ENCODE measurements at places on chromosomes 3 and 15.

DNA sequence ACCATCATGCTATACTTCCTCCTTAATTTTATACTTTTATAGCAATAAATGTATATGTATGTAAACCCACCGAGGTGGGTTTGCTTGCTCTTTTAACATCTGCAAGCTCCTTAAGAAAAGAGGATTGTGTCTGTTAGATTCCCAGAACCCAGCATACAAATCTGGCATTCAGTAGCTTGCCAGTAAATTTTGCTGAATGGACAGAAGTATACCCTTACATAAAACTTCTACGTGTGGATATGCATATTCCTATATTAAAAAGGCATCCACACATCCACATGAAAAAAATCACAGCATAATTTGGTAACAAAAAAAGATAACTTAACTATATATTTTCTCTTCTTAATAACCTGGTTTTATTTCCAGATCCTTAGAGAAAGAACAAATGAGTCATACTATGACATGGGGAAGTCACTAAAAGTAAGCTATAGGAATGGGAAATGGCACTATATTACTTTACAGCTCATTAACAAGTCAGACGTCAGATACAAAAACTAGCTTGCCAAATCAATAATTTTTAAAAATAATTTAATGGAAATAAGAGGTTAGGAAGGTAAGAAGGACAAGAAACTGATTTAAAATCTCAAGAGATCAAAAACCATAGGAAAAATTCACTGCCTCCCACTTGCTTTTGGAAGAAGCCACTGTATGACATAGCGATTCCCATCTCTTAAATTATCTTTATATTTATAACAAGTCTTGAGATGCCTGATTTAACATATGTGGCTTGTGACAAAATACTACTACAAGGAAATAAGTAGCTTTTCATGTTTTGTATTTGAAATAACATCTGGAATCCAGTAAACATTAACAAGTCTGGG is 68.7 kb downstream of the SUMF1 start:
- DNase-seq, result no peak

- no peak for DNase-seq
Observed at GRCh38 chr3:126100269-126100633, 16.3 kb upstream of the SLC41A3 start.

DNA sequence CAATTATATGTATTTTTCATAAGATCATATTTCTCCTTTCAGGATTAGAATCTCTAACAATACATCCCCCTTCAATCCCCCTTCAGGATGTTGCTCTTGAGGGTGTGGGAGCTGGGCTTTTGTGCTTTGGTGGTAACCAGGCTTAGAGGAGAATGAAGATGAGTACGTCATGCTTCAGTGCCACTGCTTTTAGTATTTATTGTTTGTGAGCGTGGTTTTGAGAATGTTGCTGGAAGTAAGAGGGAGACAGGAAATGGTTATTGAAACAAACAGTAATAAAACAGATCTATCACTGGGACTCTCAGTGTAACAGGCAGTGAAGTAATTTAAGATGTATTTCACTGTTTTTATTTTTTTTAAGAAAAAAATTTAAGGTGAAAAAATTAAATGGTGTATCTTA is 35.3 kb downstream of the GBE1 start:
- DNase-seq, result no peak

- no peak for DNase-seq
Observed at GRCh38 chr3:189999718-190000117, 121.0 kb downstream of the P3H2 start.

Measured in activated CD4-positive, alpha-beta T cell treated with anti-CD3 and anti-CD28 coated beads, Interleukin-2, amount 10 ng/mL, durations not matched to agents 24 days and 14 days (primary cell).